Left renal pelvis (tissue), 4 donors: ENCODE measurements at places on chromosomes 5 and 9. TPM values are rescaled to one million over a fixed set of nuclear protein-coding genes. Genes with fewer than 3 reads are reported as not detected.

- DNase-seq, result no peak
Measured at GRCh38 chr9:119302988-119303698, 66.1 kb downstream of the BRINP1 start.

DNA sequence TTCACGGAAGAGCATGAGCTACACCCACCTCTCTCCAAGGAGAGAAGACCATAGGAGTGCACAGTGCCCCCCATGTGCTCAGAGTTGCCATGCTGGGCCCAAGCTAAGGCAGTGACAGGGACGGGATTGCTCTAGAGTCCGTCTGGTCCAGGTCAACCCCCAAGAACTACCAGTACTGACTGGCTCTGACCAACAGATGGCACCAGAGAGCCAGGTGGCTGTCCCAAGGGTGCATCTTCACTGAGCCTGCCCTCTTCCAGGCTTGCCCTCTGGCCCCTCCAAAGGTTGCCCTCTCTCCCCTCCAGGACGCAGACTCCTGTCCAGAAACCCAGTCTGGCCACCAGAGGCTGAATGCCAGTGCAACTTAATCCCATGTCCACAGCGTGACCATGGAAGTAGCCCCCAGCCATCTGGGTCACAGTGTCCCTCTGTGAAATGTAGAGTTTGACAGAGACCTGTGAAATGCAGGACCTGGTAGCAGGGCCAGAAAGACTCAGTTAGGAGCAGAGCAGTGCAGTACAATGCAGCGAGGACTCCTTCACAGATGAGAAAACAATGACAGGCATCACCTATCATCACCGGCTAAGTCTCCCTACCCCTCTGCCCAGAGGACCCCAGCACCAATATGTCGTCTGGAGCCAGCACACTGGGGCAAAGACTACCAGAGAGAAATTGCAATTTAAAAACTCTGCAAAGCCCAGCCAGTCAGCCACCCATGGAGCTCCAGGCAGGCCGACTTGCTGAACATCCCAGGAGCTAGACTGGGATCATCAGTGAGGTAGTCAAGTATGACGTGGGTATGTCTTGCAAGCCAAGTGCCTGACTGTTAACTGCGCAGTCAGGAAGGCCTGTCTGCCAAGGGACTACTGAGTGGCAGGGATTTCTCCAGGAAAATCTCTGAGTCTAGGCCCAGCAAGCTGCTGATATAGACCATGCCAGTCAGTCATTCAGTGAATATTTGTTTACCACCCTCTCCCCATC is 7.7 kb upstream of the SKP1 start:
- DNase-seq, result no peak

The IL13 gene
- polyA plus RNA-seq, result 0.15 TPM

GRCh38 chr5:17828681-17829080 is 194.4 kb downstream of the TAF11L14 start:
- DNase-seq, result no peak

DNA sequence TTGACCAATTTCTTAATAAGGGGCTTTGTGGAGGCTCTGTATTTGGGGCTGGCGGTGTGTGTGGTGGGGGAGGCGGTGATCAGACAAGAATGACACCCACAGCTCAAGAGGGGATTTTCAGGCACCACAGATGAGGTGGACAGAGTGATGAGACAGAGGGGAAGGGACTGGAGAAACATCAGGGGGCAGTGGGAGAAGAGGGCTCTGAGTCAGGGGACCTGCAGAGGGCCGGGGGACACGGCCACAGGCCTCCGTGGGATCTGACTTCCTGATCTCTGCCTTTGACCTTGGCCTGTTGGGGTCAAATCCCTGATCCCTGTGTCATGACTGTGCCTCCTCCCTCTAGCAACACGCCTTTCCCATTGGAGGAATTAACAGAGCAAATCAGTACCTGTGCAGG is 197.7 kb downstream of the C9orf50 start:
- DNase-seq, result no peak

DNA sequence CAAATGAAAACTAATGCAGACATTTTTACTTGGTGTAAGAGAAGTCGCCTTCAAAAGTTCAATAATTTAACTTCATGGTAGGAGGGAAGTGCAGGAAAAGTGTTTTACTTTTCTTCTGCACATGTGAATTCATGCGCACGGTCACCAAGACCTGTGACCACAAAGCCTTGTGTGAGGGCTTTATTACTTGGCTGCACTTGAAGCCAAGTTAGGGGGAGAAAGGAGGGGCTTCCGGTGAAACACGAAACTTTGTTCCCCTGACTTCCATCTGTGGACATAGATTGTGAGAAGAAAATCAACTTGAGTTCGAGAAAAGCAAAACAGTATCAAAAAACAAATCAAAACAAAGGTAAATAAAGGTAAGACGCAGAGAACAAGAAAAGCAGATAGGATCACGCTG is 239.9 kb downstream of the ROR2 start:
- no peak for DNase-seq

DNA sequence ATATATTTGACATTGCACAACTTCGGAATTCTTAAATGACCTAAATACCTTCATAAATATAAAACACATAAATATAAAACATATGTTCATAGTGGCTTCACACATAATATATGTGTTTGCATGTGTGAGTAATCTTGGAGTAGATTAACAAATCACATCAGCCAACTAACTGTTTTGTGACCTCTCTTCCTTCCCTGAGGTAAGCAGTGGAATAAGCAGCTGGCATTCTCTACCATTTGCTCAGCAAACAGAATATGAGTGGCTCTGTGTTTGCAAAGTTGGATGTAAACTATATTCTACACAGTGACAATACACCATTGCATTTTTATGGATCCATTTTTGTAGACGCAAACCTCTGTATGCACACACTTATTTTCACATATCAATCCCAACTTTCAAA is 189.9 kb downstream of the ACER2 start:
- DNase-seq, result no peak

The ZNF622 gene
- polyA plus RNA-seq, result 20.9 TPM
